ENCODE measurements at places on chromosomes 4 and X.

DNA sequence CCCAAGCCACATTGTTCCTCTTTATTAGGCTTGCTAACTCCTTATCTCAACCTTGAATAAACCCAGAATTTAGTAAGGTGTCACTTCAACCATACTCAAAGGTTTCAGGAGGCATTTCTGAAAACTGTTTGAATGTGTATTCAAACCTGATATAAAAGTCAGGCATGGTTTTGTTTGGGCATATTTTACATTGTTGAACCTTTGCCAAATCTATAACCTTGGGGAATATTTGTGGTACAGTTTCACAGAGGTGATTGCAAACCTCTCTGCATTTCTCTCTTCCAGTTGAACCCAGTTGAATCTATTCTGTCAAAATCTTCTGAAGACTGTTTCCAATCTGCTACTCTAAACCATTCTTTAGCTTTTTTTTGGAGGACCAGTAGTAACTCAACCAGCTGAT, 409.0 kb downstream of the TECRL start:
- DNase-seq: no peak

- DNase-seq: no peak
Measured at GRCh38 chrX:23656684-23657083, 10.6 kb upstream of the PRDX4 start.

DNA sequence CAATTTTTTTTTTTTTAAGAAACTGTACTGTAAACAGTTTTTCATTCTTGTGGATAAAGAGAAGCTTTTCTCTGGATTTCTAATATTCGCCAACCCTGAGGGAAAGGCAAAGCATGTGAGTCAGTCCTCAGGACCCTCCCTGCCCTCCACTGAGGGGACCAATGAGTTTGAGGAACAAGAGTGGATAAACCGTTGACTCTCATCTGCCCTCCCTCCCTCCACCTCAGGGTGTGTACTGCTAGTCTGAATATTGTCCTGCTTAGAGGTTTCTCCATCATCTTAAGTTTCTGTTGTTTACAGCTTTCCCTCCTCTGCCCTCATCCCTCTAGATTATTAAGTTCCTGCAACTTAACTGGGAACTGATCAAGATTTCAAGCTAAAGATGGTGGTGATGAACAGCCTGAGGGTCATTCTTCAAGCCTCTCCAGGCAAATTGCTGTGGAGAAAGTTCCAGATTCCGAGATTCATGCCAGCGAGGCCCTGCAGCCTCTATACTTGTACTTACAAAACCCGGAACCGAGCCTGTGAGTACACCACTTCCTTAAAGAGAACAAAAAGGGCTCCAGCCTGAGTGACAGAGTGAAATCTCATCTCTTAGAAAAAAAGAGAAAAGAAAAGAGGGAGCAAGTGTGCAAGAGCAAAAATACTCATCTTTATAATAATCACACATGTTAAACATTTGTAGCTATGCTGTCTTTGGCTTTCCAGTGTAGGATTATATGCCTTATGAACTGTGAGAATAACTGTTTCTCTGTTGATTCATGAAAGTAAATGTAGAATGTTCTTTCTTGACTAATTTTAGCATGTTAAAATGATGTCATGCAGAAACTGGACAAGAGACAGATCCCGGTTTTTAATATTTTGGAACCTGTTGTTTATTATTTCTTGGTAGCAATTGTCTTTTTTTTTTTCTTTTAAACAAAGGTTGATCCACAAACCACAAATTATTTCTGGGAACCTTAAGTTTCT, 11.9 kb downstream of the CA5B start:
- no peak for DNase-seq

DNA sequence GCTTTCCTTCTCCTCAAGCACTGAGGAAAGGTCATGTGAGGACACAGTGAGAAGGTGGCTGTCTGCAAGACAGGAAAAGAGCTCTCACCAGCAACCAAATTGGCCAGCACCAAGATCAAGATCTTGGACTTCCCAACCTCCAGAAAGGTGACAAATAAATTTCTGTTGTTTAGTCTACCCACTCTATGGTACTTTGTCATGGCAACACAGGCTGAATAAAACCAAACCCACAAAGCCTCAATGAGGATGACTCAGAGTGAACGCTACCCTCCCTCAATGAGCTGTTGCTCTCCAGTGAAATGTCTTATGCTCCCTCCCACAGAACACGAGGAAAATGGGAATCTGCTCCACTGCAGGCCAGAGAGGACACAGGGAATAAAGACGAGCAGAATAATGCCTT, 244.1 kb downstream of the RAB28 start:
- no peak for DNase-seq

DNA sequence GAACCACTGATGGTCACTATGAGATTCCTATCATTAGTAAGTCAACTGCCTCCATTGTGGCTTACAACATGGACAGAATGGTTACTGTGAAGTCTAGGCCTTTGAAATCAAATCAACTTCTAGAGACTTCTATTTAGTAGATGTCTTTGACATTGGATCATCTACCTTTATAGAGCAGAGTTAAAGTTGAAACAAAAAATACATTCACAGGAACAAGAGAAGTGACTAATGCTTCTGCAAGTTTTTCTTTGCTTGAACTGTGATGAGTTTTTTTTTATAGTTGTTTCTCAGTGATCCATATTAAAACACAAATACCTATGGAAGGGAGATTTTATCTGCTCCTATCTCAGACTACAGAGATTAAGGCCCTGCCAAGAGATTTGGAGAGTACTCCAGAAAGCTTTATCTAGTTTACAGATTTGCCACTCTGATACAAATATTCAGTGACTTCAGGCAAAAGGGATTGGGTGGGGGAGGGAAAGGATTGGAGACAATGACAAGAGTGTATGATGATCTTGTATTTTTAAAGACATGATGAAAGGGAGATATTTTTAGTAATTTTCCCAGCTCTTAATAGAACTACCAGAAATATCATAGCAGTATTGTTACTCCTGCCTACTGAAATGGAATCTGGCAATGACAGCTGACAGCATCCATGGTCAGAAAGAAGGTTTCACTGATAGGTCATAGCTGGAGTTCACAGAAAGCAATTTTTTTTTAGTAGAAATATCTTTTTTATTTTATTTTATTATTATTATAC, 16.0 kb upstream of the EPGN start:
- no peak for DNase-seq

DNA sequence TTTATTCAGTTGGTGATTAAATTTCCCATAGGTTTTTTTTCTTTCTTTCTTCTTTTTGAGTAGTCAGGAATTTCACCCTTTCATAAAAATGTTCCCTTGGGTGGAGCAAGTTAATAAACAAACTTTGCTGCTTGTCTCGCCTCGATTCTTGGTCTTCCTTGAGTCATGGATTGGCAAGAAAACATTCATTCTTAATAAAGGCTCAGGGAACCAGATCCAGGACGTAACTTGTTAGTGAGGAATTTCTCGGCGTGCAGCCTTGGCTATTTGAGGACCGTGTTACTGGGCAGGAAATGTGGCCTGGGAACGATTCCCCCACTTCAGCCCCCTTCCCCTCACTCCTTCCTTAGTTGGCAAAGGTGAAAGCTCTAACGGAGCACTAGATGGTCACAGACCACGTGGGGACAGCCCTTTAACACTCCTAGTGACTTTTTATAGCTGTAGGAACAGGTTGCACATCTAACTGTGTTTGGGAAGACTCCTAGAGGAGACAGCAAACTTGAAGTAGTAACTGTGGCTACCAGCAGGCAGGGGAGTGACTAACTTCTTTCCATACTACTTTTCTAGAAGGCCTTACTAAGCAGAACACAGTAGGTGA, 106.8 kb downstream of the UCHL1 start:
- DNase-seq: no peak

DNA sequence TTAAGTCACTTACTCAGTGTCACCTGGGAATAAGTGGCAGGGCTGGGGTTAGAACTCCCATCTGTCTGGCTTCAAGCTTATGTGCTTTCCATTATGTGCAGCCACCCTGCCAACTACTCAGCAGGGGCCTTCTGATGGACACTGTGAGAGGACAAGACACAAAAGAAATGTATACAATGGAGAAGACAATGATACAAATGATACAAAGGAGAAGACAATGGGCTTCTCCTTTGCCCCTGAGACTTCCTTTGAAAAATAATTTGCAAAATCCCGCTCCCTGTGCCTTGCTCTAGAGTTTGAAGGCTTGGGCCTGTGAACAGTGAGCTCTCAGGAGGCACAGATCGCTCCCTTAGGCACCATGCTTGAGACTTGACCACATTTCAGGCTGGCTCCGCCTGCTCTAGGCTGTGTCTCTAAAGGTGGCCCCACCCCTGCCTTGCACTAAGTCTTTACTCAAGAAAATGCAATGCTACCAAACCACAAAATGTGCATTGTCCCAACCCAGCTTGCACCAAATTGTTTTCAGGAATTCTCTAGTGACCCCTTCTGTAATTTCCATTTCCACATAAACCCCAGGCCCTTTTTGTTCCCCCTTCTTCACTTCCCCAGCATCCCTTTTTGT, 27.1 kb upstream of the STX18 start:
- DNase-seq: no peak

DNA sequence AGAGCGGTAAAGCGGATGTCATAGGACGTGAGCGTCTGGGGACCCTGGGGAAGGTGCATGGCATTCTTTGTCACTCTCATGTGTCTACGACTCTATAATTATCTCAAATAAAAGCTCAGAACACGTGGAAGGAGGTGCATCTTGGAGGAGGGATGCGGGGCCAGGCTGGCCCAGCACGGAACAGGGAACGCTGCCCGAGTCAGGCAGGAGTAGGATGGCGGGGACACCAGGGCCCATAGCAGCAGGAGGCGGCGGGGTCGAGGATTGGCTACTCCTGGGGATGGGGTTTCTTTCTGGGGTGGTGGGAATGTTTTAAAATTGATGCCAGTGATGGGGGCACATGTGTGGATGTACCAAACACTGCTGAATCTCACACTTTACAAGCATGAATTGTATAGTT, 5.4 kb upstream of the HTRA3 start:
- DNase-seq: no peak
